Iris pigment epithelial cell (primary cell): ENCODE measurements at places on chromosomes 3 and 15.

DNA sequence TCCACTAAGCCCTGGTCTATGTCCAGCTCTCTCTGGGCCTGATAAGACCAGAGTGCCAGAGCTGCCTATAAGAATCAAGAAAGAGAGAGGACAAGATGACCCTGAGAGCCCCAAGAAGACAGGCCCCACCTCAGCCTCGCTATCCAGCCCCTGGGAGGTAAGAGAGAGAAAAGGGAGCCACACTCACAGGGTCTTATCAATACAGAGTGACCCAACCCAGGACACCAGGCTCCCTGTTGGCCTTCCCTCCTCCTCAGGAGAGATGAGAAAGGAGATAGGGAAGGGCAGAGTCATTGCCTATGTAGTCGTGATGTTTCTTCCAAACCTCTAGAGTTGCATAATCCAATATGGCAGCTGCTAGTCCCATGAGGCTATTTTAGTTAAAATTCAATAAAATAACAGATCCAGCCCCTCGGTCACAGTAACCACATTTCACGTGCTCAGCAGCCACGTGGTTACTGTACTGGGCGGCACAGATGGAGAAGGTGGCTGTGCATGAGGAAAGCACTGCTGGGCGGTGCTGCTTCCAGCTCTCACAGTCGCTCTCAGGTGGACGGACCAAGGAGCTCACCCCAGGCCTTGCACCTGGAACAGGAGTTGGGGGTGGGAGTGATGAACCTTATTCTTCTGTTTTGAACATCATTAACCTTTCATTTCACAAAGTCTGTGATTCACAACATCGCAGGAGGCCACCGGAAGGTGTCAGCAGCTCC is 525.8 kb downstream of the SHQ1 start:
- no peak for DNase-seq

DNA sequence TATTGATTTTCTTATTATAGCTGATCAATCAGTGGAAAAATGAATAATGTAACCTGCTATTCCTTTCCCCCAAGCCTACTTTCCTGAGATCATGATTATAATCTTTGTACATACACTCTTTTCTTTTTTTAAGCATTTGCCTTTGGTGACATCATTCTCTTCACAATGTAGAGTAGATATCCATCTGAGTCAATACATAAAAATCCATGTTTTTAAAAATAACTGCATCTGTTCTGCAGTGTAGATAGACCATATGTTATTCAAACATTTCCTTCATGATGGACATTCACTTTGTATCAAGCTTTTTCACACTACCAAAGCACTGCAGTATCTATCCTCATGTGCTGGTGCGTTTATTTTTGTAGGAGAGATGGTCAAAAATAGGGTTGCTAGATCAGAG is 211.1 kb downstream of the PTPRG start:
- DNase-seq: peak; percentile 48

DNA sequence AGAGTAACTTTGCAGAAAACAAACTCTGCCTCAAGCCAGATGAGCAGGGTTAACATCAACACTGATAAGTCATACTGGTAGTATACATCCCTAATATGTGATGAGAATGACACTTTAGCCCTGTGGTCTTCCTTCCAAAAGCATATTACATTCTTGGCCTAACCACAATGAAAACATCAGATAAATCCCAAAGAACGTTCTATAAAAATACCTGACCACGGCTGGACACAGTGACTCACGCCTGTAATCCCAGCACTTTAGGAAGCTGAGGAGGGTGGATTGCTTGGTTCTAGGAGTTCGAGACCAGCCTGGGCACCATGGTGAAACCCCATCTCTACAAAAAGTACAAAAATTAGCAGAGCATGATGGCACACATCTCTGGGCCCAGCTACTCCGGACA is 4.7 kb downstream of the TMCC1 start:
- DNase-seq: peak; percentile 97

GRCh38 chr3:195151866-195152541 is 119.0 kb downstream of the XXYLT1 start:
- peak; percentile 89 for DNase-seq

DNA sequence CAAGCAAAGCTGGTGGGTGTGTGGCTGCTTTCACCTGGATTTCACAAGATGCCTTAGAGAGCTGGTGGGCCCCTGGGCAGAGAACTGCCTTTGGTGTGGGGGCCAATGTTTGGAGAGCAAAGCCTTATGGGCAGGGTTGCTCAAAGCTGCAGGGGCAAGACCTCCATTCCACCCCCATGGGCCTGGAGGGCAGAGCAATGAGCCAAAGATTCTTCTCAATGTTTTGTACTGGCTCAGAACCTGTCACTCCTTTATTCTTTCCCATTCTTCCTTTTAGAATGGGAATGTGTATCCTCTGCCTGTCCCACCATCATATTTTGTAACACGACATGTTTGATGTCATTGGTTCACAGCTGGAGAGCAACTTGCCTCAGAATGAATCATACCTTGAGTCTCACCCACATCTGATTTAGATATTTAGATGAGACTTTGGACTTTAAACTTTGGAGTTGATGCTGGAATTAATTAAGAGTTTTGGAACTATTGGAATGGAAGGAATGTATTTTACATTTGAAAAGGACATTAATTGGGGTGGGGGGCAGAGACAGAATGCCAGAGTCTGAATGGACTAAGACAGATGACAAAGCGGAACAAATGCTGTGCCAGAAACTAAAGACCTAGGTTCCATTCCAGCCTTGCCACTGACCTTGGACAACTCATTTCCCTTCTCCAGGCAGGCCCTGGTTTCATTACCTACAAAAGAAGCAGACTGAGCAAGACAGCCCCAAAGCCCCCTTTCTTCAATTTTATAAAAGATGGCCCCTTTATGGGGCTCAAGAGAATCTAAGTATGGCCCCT is 72.9 kb downstream of the DAPK2 start:
- peak; percentile 31 for DNase-seq

DNA sequence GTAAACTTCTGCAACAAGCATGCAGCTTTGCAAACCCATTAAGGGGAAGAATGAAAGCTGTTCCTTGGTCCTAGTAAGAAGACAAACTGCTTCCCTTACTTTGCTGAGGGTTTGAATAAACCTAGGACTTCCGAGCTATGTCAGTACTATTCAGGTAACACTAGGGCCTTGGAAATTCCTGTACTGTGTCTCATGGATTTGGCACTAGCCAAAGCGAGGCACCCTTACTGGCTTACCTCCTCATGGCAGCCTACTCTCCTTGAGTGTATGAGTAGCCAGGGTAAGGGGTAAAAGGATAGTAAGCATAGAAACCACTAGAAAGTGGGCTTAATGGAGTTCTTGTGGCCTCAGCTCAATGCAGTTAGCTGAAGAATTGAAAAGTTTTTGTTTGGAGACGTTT is 224.2 kb downstream of the P3H2 start:
- no peak for DNase-seq

DNA sequence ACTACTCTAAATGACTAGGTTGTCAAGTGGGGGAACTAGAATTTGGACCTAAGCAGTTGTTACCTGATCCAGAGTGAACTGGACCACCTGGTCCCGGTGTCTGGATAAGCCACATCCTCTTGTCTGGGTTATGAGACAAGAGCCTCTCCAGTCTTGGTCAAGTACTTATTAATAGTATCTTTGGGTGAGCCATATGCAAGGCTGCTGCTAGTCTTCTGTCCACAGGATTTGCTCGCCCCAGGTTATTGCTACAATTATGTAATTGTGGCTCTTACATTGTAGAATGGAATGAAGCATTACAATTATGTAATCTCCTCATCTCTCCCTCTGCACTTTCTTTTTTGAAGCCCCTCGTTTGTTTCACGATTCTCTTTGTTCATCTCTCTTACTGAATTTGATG is 24.0 kb upstream of the AGBL1 start:
- DNase-seq: no peak

DNA sequence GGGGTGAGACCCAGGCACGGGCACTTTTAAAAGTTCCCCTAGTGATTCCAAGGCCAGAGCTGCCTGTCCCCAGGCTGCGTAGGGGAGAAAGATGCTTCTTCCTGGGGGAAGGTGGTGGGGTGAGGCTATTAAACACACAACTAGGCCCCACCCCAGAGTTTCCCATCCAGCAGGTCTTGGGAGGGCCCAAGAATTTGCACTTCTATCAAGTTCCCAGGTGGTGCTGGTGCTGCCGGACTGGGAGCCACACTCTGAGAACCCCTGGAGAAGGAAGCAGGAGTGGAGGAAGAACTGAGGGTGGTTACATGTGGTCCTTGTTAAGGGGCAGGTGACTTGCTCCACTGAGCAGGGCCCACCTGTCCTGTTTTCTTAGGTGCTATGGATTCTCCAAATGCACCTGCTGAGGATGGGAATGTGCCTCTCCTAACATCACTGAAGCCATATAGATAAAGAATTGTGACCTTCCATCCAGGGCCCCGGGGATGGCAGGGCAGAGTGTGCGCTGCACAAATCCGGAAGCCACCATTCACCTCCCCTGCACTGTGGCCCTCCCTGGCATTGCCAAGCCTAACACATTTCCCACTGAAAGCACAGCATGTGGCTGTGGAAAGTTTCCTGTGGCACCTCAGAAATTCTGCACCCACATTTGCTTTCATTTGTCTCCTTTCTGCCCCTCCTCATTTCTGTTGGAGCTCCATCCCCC is 111.5 kb upstream of the MEF2A start:
- no peak for DNase-seq

- no peak for DNase-seq
Measured at GRCh38 chr3:308597-309321, 112.2 kb downstream of the CHL1 start.

- no peak for DNase-seq
Measured at GRCh38 chr3:158739078-158739477, 6.8 kb upstream of the RARRES1 start.

DNA sequence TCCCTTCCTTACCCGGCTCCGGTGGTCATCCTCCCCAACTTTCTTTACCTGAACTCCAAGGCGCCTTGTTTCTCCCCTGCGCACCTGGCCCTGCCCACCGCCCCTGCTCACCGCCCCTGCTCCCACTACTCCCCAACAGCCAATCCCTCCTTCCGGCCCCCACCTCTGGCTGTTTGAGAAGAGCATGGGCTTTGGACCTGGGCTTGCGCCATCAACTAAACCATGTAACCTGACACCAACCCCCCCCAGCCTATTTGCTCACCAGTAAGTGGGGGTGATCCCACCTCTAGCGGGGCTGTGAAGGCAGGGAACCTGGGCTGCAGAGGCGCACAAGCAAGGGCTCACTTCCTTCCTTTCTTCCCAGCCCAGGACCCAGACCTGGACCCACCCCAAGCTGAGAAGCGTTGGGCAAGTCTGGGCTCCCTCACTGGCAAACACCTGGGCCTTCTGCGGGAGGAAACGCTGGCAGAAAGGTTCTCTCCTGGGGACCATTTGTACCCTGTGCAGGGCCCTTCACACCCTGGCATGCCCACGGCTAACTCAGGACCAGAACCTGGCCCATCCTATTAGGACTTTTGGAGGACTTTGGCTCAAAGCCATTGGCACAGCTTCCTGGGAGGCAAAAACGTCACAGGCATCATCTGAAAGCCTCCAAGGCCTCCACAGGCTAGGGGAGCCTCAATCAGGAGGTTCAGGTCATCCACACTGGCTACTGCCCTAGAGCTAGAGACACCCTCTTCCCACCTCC is at the start of gene PLXNB1:
PLXNB1 (minus strand) TSS at position 127 of the 748 bp plus-strand sequence. CDS start 5,475 bp downstream, outside the sequence.
- DNase-seq: peak; percentile 84

- no peak for DNase-seq
Measured at GRCh38 chr3:32381922-32382321, 9.7 kb upstream of the CMTM7 start.

GRCh38 chr15:67865766-67866165 is 25.9 kb upstream of the RNU6-1 start:
- no peak for DNase-seq

GRCh38 chr3:180987344-180987743 is 2.2 kb downstream of the DNAJC19 start:
- no peak for DNase-seq

- no peak for DNase-seq
Measured at GRCh38 chr15:54618120-54618519, 578.6 kb downstream of the RSL24D1 start.

DNA sequence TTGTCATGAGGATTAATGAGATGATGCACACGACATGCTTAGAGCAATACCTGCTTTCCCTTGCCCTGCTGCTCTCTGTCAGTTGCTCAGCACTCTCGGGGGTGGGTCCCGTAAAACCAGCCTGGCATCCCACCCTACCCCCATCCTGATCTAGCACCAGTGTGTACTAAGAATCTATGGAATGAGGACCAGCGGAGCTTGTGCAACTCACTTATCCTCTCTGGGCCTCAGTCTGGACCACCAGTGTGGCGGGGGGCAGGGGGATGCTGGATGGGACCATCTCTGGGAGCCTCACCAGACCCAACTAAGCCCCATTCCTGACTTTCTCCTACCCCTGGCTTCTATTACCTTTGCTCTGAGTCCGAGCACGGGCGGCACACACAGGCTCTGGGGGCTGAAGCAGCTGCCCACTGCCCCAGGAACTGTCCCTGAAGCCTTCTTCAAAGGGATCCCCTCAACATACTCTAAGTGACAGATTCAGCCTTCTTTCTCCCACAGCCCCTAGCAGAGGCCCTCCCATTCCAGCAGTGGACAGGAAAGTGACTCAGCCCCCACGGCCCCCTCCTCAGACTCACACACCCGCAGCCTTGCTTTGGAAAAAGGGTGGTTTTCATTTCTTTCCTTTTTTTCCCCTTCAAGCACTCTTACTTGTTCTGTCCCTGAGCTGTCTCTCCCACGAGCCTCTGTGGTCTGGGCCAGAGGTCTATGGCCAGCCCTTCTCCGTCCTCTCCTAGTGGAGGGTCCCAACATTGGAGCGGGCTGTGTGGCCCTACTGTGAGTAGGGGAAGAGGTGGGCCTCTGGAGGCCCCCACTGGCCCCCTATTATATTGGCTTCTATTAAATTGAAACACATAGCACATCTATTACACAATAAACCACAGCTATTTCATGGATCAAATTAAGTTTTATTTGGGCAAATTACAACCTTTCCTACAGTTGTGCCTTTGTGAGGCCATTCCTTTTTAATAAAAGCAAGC is 100.3 kb downstream of the SMAD6 start:
- peak; percentile 49 for DNase-seq

DNA sequence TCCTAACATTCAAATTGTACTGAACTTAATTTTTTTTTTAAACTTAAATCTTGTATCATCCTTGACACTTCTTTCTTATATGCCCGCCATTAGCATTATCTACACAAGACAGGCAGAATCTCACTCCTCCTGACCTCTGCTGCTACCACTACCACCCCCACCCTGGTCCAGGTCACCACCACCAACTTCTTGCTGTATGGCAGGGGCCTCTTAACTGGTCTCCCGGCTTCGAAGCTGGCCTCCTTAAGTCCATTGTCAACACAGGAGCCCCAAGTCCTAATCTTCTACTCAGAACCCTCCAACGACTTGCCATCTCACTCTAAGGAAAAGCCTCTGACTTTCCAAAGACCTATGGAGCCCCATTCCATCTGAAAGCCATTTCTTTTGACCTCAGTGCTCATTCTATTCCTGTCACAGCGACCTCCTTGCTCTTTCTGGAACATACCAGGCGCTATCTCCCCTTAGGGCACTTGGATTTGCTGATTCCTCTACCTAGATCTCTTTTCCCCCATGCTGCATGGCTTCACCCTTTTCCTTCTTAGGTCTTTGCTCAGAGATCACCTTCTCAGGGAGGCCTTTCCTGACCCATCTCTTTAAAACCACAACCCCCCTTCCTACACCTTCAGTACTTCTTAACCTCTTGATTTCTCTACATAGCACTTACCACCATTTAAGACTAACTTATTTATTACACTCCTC is 2.6 kb downstream of the PRC1 start:
- DNase-seq: no peak
